Cortex of kidney (tissue), 1 donor: ENCODE measurements at places on chromosomes 16 and 17.

- no peak for DNase-seq
Observed at GRCh38 chr17:6651919-6652452, 424 bp downstream of the C17orf100 start.

DNA sequence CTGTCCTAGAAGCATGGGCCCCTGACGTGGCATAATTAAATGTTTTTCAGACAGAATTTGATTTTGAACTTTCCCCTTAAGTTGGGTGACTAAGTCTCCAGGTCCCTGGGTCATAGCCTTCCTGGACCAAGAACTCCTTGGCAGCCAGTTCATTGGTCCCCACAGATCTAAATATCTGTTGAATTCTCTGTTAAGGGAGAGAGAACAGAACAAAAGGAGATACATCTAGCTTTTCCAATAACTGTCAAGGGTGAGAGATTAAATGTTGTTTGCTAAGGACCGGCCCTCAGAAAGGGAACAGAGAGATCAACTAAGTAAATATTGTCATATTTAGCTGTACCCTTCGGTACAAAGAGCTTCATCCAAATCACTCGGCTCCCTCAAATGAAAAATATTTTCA lies 78.2 kb upstream of the NOL11 start:
- no peak for DNase-seq

DNA sequence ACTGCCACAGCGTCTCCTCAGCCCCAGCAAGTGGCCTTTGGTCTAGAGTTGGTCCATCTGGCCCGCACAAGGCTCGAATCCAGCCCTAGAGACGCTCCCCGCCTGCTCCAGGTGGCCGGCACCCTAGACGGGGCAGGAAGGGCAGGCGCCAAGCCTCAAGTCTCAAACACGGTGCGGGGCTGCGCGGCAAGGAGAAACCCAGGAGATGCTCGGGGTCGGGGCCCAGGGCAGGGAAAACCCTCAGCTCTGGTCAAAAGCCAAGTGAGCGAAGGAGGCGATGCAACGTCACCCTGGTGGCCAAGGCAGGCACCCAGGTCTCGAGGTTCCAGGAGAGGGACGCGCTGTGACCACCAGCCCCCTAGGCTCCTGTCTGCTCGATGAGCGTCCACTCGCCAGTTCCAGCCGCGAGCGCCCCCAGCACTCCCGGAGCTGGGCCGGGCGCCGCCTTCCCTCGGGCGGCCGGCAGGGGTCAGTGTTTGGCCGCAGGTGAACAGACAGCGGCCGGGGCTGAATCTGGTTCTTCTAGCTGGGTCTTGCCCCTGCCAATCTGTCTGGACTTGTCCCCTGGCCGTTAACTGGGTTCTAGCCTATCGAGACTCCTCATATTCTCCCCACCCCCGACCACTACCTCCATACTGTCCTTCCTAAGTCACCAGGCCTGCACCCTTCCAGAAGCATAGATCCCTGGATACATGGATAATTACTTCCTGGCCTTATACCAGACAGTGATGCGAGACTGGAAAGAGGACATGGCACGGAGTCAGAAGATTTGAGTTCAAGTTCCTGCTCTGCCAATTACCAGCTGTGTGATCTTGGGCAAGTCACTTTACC lies 44.0 kb downstream of the PRAC1 start:
- no peak for DNase-seq

GRCh38 chr17:69818467-69818866 lies 256.6 kb upstream of the KCNJ16 start:
- no peak for DNase-seq

- DNase-seq, result no peak
Observed at GRCh38 chr17:34076743-34077631, 178.1 kb upstream of the CCL2 start.

DNA sequence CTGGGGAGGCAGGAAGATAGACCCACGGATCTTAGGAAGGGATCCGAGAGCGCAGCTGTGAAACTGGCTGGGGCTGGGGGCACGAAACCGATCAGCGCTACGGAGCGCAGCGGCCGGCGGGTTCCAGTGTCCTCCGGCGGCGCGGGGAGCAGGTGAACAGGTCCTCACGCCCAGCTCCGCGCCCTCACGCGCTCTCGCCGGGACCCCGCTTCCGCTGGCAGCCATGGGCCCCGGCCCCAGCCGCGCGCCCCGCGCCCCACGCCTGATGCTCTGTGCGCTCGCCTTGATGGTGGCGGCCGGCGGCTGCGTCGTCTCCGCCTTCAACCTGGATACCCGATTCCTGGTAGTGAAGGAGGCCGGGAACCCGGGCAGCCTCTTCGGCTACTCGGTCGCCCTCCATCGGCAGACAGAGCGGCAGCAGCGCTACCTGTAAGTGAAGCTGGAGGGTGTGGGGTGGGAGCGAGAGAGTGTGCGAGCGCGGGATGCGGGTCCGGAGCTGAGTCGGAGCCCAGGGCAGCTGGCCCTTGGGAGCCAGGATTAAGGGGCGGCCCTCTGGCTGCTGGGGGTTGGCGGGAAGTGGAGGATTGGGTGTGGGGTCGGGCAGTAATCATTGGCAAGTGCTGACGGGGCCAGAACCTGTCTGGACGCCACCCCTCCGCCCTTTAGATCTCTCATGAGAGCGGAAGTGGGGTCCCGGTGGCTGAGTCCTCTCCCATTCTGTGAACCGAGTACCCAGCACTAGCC lies 479 bp downstream of the ITGA3 start:
- DNase-seq, result no peak

DNA sequence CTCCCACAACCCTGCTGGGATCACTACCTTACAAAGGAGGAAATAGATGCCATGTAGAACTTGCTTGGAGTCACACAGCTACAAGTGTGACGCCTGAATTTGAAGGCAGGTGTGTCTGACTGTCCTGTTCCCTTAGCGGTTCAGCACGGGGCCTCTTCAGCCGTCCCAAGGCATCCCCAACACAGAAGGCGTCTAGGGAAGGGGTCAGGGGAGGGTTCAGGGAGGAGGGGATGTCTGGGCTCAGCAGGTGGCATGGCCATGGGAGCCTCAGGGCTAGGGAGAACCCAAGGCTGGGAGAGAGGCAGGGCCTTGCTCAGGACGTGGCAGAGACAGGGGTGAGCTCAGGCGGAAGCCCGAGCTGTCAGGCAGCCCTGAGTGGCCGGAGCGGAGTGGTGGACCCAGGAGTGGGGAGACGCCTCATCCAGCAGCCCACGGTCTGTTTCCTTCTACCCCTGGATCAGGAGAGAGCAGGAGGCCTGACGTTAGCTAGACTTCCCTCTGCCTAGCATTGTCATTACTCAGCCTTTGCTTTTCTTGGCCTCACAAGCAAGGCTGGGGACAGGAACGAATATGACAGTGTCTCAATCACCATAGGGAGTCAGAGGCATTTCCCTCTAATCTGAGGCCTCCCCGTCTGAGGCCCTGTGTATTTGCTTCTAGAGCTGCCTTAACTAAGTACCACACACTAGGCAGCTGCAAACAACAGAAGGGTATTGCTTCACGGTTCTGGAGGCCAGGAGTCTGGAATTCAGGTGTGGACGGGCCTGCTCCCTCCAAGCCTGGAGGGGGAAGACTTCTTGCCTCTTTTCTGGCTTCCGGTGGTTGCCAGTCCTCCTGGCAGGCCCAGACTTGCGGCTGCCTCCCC lies 31.3 kb upstream of the ANKRD40CL start:
- DNase-seq, result no peak

DNA sequence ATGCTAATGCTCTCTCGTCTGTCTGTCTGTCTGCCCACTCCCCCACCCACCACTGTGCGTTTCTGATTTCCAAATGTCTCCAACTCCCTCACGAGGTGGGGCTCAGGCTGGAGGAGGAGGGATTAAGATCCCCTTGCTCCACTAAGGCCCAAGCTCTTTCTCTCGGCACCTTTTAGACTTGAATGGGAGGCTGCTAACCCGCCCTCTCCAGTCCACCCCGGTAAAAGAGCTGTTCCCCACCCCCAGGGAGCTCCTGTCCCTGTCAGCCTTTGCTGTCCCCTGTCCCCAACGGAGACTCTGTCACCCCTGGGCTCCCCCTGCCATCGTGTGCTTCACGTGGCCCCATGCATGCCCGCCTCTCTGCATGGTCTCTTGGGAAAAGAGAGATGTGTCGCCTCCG lies 68.5 kb upstream of the PLCG2 start:
- DNase-seq, result no peak

DNA sequence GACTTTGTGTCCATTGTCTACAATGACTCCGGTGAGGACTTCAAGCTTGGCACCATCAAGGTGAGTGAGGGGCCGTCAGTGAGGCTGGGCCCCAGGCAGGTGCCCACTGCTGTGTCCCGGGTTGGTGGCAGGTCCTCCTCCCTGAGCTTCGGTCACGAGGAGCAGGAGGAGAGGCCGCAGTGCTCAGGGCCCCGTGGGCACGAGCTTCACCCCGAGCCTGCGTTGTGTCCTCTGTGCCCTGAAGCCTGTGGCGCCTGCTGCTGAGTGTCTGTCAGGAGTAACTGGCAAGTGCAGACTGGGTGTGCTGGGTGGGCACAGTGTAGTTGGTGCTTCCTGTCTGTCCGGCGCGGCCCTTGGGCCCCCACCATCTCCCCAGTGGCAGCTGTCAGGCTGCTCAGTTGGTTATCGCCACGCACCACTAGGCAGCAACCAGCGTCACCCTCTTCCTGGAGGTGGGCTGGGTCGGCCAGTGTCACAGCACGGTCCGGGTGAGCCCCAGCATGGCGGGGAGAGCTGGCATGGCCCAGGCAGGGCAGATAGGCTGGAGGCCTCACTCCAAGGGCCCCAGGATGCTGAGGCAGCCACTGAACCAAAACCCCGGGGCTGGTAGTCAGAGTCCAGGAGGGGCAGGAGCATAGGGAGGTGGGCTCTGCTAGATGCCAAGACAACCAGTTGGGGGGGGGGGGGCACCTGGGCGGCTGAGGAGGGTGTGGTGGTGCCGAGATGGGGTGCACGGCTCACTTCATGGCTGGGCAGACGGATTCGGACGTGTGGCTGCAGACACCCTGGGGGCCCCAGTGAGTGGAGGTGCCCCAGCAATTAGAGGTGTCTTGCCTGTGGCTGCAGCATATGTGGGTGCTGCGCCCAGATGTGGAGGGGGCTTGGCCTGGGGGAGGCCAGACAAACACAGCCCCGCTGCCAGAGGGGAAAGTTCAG lies 39.3 kb downstream of the TSC2 start:
- no peak for DNase-seq

DNA sequence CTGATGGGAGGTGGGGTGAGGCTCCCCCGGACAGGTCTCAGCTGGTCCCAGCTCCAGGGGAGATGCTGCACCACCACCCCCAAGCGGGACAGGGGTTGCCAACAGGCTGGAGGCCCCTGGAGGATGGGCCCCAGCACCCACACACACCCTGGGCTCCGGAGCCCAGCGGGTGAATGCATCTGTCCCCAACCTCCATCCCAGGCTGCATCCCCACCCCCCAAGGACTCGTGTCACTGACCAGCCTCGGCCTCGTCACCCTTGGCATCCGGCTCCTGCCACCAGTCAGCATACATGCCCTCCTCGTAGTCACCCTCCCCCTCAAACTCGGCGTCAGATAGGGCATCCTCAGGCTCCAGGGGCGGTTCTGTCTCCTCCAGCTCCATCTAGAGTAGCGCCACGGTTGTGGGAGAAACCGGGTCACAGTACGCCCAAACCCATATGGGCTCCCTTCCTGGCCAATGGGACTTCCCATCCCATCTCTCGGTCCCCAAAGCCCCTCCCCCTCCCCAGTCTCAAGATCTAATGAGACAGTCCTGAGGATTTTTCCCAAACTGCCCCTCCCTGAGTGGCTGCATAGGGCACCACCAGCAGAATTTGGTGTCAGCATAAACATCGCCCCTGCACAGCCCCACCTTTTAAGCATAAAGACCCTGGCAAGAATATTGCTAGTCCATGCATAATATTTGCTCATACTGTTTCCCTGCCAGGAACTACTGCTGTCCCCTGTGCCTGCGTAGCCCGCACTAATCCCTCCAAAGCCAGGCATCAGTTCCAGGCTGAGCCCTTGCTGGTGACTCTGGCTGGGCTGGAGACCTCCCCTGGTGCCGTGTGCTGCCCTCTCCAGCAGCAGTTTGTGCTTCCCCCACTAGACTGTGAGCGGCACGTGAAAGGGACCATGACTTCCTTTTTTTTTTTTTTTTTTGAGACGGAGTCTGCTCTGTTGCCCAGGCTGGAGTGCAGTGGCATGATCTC lies 8.4 kb downstream of the P3H4 start:
- no peak for DNase-seq

DNA sequence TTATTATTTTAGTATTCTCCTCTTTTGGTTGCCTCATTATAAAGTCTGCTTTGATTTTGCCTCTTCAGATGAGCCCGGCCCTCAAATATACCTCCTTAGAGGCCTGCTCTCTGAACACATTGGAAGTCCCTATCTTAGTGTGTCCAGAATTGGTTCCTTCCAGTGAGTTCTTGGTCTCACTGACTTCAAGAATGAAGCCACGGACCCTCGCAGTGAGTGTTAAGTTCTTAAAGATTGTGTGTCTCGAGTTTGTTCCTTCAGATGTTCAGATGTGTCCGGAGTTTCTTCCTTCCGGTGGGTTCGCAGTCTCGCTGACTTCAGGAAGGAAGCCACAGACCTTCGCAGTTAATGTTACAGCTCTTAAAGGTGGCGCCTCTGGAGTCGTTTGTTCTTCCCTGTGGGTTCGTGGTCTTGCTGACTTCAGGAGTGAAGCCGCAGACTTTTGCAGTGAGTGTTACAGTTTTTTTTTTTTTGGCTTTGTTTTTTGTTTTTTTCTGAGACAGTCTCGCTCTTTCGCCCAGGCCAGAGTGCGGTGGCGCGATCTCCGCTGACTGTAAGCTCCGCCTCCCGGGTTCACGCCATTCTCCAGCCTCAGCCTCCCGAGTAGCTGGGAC lies 45.8 kb upstream of the NOS2 start:
- DNase-seq, result no peak
